ENCODE measurements at places on chromosomes 16 and 17. TPM values are rescaled to one million over a fixed set of nuclear protein-coding genes. Genes with fewer than 3 reads are reported as not detected.

Gene CORO1A
- 15.3 TPM for polyA plus RNA-seq

Gene GH2
- polyA plus RNA-seq, result not detected

Gene ATP6V0C
- polyA plus RNA-seq, result 243 TPM

Gene HSF4
- polyA plus RNA-seq, result 9.1 TPM

Gene HOXB4
- polyA plus RNA-seq, result 1.4 TPM

Gene USP6
- 0.01 TPM for polyA plus RNA-seq

Gene GRB7
- 1.1 TPM for polyA plus RNA-seq

Gene OR1F1
- polyA plus RNA-seq, result not detected

Gene CTRB1
- not detected for polyA plus RNA-seq

Gene LPO
- not detected for polyA plus RNA-seq

Gene KRT40
- not detected for polyA plus RNA-seq

Gene NOG
- polyA plus RNA-seq, result 0.25 TPM

Gene CENPX
- 132 TPM for polyA plus RNA-seq

Gene CTRL
- polyA plus RNA-seq, result 2.0 TPM

Gene SHCBP1
- 0.30 TPM for polyA plus RNA-seq

Gene KRT25
- polyA plus RNA-seq, result not detected
